ENCODE measurements at places on chromosomes 6 and 20.

DNA sequence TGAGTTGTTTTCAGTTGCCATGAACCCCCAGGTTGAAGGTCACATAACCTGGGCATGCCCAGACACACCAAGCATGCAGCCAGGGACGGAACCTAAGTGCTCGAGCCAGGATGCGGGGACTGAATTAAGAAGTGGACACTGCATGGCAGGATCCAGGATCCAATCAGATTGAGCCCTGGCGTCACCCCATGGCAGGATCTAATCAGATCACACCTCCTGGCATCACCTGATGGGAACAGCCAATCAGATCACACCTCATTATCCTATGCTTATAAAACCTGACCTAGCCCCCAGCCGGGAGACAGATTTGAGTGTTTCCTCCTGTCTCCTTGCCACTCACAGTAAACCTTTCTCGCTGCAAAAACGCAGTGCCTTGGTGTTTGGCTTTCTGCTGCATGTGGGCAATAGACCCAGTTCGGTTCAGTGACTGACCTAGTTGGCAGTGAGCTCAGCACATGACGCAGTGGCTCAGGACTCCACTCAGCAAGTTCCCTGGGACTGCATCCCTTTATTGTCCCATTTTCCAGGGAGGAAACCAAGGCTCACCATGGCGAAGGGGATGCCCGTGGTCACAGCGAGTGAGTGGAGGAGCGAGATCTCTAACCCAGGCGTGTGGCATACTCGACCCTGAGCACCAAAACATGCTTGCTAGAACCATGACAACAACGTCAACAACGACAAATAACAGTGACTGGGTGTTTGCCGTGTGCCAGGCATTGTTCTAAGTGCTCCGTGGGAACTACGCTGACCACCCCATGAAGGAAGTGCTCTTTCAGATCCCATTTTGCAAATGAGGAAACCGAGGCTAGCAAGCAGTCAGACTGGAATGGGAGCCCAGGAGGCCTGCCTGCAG lies 66.3 kb downstream of the RBM38 start:
- DNase-seq, result no peak

DNA sequence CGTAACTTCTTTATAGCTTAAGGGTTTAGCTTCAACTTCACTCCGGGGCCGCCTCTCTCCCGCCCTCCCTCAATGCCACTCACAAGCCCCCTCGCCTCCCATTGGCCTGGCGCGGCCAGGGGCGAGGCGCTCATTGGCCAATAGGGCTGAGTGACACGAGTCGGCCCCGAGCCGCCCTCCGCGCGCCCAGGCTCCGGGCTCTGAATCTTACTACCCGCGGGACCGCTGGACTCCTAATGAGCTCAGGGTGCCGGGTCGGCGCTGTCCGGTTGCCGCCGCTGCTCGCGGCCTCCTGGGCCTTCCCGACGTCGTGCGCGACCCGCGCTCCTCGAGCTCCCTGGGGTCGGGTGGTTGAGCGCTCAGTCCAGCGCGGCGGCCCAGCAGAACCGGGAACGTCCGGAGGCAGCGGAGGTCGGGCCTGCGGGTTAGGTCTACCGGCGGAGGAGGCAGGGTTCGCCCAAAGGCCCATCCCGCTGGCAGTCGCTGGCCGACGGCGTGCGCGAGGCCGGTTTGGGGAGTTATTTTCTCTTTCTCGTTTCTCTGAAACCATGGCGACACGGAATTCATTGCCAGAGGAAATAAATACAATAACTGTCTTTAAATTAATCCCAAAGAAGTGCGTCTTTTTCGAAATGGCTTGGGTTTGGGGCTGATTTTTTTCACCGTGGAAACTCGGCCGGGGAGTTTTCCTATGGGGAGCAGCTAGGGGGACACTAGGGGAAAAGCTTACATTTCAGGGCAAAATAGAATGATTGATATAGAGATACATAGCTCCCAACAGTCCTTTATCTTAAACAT lies at the start of gene SIM1:
Gene SIM1, minus strand, starts transcription at position 19 of the 798 bp plus-strand sequence. CDS start 1,453 bp downstream, outside the sequence.
- no peak for DNase-seq

DNA sequence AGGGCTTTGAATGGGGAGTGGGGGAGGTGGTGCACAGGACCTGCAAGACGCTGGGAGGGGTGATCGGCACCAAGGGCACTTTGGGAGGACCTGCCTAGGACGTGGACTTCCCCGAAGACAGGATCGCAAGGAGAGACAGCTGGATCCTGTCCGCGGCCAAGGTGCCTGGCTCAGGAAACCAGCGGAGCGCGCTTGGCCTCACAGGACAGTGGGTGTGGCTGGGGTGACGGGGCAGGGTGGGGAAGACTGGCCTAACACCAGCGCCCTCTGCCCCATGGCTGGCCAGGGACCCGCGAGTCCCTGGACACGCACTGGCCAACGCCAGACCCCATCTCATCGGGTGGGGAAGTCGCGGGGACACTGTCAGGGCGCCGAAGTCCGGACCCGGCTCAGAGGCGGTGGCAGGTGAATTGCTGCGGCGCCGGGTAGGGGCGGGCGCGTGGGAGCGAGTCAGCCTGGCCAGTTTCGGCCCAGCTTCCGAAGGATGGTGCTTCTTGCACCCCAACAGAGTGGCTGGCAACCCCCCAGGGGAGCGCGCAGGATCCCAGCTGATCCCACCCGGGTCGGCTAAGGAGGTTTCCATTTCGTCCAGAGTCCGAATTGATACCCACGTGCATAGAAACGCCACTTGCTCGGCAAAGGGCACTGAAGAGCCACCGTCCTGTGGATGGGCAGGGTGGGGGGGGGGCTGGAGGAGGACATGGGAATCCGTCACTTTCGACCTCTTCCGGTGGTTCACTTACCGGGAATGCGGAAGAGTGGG lies 785 bp upstream of the THBD start:
- no peak for DNase-seq

DNA sequence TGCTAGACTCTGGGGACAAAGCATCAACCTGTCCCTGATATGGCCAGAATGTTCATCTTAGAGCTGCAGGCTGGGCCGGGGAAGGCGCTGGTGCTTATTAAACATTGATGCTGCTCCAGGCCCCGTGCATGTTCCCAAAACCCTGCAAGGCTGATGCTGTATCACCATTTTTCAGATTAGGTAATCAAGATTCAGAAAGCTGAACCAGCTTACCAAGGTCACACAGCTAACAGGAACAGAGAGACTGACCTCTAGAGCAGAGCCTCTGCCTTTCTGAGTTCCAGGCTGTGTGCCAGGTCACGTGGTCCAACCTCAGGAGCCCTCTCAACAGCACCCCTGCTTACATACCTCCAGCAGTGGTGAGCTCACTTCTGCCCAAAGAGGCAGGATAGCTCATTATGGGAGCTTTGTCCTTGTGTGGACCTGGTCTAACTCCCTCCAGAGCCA lies 16.1 kb upstream of the VSTM2L start:
- no peak for DNase-seq

- no peak for DNase-seq
These were observed 19.4 kb downstream of the FAM50B start for GRCh38 chr6:3868544-3868943.

DNA sequence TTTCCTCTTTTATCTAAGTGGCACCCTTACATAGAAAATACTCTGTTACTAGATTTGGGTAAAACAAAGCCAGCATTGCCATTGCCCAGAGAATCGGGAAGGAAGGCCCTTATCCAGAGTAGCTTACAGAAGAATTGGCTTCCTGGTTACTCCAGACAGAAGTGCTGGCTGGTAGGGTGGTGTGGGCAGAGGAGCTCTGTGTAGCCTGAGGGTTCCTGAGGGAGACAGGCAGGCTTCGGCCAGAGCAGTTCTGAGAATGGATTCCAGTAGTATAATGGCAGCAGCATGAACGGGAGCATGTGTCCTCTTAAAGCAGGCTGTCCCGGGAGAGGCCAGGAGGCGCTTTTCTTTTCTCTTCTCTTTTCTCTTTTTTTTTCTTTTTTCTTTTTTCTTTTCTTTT lies 11.9 kb downstream of the CUL9 start:
- DNase-seq, result no peak

- DNase-seq, result no peak
These were observed 25.0 kb downstream of the KHDC1L start for GRCh38 chr6:73200247-73200646.

- DNase-seq, result no peak
These were observed 459.7 kb upstream of the PTCHD4 start for GRCh38 chr6:48570656-48571055.

GRCh38 chr6:77678048-77678447 lies 25.2 kb downstream of the MEI4 start:
- DNase-seq, result no peak

- DNase-seq, result no peak
These were observed 1.3 kb upstream of the NKAIN2 start for GRCh38 chr6:123802351-123802696.

GRCh38 chr20:9021699-9022098 lies 47.2 kb upstream of the PLCB4 start:
- no peak for DNase-seq

- DNase-seq, result no peak
These were observed 30.5 kb downstream of the GRM4 start for GRCh38 chr6:34115403-34115795.

GRCh38 chr20:46022411-46023147 lies 6.4 kb upstream of the SLC12A5 start:
- peak; percentile 42 for DNase-seq

DNA sequence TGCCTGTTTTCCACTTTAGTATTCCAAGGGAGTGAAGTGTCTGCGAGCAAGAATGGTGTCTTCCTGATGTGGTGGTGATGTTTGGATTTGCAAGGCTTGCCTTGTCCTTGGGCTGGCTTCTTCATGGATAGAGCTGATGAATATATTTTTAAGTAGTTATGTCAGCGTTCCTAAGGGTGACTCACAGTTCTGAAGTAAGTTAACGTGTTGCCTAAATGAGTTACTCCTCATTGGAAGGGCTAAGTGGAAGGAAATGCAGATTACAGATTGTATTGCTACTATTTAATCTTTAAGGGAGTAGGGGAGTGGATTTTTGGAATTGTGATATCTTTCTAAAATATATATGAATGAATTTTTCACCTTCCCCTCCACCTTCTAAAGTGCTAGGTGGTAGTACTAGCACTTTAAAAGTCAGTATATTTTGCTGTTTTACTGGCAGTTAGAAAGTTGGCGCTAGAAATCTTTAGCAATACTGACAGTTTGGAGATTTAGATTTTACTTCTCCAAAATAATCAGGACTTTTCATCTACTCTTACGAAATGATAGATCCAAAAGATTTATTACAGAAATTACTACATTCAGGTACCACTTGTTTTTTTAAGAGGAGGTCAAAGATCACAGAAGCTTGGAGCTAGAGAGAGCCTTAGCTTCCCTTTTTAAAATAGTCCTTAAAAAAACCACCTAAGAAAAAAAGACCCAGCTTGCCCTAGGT lies 197.4 kb downstream of the JARID2 start:
- no peak for DNase-seq

GRCh38 chr6:74785236-74785635 lies 420.6 kb downstream of the COL12A1 start:
- DNase-seq, result no peak

DNA sequence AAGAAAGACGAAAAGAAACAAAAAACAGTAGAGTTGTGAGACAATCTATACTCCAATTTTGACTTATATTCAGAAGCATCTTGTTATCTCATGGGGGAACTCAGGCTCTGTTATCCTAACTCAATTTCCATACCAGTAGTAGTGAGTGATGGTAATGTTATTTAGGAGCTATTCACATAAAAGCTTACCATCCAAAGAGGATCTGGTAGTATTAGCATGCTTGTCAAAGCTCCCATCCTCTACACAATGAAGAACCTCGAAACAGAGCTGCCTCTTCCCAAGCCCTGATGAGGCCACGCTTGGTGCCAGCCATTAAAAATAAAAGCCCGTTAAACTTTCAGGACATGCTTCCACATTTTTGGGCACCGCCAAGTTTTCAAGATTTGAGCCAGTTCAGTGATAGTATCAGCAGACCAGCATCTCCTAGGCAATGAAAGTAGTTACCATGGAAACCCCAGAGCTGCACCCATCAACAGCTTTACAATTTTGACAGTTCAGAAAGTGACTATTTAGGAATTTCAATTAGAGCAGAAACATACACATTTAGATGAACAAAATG lies 173.3 kb downstream of the CD83 start:
- no peak for DNase-seq

GRCh38 chr6:64489763-64490162 lies 854.2 kb downstream of the PHF3 start:
- no peak for DNase-seq

DNA sequence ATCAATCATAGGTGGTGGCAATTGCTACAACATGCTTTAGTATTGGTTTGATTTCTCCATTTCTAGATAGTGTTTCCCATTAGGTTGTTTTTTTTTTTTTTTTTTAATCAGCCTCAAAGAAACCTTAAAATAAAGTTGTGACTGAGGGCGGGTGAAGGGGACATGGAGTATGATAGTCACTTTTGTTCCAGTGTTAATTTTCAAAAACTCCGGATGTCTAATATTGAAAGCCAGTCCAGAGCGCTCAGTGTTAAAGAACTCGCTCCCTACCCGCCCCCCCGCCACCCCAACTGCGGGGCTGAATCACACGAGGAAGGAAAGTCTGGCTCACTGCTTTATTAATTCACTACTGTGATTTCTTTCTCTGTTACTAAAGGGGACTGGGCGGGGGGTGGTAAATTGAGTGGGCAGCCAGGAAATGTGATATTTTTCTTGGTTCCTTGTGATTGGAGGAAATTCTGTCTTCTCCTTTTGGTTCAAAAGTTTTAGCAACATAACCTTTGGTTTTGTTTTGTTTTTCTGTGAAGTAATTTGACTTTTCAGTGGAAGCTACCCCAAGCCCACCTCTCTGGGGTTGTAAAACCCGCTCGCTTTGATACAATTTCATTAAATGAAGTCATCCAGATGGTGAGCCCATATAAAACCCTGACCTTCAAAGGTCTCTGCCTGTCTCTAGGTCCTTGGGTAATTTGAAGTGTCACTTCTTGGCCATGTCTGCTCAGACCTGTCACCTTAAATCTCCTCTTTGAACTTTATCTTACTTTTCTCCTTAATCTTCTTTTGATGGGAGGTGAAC lies 38.0 kb downstream of the TNFAIP3 start:
- peak; percentile 68 for DNase-seq

Measured in stimulated activated CD8-positive, alpha-beta memory T cell treated with anti-CD3 and anti-CD28 coated beads, Interleukin-15, amount 100 ng/mL, for 4 hours (primary cell).